ENCODE measurements at places on chromosomes 1 and 21.
A peak's percentile ranks its signal among the peaks of the same experiment; 100 is the strongest.

GRCh38 chr21:46297338-46298271, 11.5 kb downstream of the YBEY start:
- no peak for DNase-seq

GRCh38 chr1:241924080-241924808, 33.3 kb upstream of the BECN2 start:
- DNase-seq: no peak

GRCh38 chr1:64197076-64197475, 6.3 kb upstream of the UBE2U start:
- DNase-seq: no peak

DNA sequence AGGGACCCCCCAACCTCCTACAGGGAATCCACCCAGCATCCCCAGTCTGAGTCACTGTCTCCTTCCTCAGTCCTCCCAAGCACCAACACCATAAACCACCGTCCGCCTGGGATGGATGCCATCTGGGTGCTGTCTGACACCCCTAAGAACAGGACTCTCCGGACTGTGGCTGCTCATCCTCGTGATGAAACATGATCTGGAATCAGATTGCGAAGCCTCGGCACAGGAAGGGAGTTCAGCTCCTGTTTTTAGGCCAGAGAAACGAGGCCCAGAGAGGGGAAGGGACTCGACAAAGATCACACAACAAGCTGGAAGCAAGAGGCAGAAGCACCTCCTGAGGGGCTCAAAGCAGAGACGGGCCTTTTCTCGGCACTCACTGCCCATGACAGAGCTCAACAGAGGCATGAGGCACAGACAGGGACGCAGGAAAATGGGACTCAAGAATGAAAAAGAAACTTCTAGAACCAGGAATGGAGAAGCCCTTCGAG, 8.4 kb downstream of the KCNN3 start:
- no peak for DNase-seq

GRCh38 chr1:220943319-220943996, 64.2 kb downstream of the HLX start:
- peak; percentile 20 for DNase-seq

GRCh38 chr1:206556750-206557635, 49.7 kb downstream of the RASSF5 start:
- no peak for DNase-seq

DNA sequence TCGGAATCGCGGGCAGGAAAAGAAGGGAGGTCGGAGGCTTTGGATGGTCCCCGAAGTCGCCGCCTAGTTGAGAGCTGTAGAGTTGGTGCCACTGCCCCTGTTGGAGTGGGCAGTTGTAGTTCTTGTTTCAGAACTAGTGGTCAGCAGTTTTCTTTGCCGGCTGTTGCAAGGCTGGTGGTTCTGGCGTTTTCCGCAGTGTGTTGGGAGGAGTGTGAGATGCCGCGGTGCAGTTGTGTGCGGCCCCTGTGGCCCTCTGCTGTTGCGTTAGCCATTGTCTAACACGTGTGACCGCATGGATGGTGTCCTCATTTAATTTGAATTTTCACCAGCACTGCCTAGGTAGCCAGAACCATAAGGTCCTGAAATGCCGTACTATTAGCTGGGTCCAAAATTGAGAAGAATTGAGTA, 1.4 kb downstream of the ARF1 start:
- no peak for DNase-seq

DNA sequence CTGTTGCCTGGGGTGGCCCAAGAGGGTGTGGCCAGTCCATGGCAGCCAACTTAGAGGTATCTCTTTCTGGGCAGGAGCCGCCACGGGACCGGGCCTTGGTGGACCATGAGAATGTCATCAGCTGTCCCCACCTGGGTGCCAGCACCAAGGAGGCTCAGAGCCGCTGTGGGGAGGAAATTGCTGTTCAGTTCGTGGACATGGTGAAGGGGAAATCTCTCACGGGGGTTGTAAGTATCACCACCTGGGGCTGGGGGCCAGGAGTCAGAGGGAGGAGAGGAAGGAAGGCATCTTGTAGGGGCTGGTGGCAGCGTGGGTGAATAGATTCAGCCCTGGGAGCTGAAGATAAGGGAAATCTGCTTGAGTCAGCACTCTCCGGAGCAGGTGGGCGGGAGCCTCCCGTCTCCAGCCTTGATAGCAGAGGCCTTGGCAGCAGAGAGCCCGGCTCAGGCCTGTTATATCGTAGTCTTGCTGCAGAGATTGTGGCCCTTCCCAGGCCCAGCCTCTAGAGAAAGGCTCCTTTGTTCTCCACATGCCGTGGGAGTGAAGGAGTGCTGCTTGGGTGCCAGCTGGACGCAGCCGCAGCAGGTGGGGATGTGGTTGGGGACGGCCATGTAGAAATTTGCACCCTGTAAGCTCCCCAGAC, 25.4 kb downstream of the PHGDH start:
- DNase-seq: no peak

GRCh38 chr1:235601104-235601503, 48.5 kb downstream of the GNG4 start:
- DNase-seq: peak; percentile 20

DNA sequence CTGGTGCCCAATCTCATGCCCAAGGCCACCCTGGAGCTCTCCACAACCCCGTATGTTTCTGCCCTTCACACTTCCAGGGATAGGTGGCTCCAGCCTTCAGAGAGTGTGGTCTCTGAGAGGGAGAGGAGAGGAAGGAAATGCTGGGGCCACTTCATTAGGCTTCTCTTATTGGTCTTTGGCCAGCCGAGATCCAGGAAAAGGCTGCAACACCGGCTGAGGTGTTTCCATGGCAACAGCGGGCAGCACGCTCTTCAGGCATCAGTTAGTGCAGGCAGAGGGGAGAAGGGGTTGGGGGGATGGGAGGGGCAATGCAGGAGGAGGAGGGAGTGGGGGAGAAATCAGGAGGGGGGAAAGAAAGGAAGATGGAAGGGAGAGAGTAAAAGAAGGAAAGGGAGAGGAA, 275.1 kb upstream of the GJB5 start:
- DNase-seq: no peak

- no peak for DNase-seq
These were observed 69.7 kb downstream of the ADSS2 start for GRCh38 chr1:244381878-244382565.

DNA sequence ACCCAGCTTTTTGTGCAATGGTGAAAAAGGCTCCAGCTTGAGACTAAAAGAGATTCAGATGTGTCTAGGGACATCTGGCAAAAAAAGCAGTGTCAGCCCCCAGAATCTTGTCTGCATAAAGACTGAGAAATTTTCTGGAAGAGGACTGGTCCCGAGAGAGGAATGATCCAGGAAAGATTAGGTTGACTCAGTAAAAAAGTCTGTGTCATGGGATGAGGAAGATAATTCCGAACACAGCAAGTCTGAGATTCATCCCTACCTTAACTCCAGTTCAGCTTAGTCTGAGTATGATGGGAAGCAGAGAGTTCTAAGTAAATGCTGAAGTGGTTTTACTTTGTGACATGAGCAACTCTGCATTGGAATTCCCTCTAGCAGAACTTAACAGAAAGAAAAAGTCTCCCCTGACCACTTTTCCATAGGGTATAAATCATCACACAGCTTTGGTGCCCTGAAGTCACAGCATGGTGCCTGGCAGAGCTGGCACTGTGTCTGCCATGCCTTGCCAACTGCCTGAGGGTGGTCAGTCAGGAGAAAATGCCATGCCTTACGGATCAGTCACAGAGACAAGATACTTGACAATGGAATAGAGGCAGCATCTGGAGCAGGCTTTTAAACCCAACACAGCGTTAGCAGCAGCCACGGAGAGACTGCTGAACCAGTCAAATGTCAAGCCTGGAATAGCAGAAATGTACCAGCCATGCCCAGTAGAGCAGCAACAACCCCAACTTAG, 153.4 kb downstream of the ZC3H11B start:
- DNase-seq: no peak

- DNase-seq: peak; percentile 20
These were observed 33.5 kb downstream of the KCNC4 start for GRCh38 chr1:110243574-110243973.

DNA sequence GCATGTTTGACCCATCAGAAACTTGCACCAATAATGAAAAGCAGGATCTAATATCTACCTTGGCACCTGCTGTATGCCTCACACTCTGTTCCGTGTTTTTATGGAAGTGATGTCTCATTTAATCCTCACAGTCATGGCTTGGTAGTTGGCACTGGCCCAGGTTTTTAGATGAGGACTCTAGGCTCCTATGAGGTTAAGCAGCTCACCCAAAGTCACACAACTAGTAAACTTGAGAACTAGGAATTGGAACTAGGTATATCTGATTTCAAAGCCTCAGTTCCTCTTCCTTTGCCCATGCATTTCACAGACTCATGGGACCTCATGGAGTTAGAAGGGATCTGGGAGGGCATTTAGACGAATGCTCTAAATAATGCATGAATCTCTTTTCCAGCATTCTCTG, 21.3 kb upstream of the TARBP1 start:
- no peak for DNase-seq

DNA sequence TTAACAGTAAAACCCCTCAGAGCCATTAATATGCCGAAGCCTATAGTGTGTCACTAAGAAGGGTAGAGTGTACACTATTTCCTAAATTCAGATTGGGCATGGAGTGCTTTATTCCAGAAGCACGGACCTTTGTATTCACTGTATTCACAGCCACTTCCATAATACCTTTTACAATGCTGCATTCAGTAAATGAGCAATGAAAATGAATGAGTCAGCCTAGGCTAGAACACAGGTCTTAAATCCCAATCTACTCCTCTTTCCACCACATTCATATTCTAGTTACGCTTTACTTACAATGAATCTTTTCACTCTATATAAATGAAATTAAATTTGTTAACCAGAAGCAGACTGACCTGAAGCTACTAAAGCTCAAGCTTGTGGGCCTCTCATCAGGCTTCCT, 13.0 kb upstream of the GORAB start:
- DNase-seq: no peak

DNA sequence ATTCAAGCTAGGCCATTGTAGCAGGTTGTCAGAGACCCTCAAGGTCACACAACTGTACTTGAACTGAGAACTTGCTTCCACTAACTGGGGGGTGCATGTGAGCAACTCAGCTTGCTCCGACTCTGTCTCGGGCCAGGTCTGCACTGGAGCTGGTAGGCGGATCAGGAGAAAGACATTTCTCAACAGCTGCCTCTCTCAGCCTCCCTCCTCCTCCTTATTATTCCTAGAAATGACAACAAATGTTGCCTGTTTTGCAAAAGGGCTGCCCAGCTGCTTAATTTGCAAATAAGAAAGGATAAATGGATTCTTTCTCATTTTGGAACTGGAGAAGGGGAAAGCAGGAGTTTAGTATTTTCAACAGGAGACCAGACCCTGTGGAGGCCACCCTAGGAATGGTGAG, 140.5 kb downstream of the RHOU start:
- no peak for DNase-seq

- no peak for DNase-seq
These were observed 1.8 kb upstream of the FOXO6 start for GRCh38 chr1:41359211-41360073.

DNA sequence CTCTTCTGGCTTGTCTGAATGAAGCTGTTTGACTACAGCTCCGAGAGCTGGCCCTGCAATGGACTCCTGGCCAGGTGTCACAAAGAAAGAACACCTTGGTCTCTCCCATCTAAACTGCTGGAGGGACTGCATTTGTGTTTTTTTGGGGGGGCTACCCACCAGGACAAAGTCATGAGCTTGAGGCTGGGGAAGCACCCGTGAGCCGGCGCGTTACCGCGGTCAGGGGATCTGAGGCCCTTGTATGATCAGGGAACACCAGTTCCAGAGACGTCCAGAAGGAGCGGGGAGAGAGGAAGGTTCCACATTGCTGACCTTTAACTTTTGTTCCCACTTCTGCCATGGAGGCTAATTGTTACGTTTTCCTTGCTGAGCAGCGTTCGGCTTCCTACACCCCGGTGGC, 84.5 kb upstream of the C1orf174 start:
- no peak for DNase-seq

DNA sequence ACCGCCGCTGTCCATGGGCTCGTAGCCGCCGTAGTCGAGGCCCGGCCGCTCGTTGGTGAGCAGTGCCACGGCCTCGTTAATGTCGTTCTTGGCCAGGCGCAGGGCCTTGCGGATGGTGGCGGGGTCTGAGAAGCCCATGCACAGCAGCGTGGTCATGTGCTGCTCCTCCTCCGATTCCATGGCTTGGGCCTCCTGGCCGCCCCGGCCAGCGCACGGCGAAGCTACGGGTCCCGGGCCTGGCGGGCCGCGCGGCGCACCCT, 300 bp downstream of the USP24 start:
- no peak for DNase-seq

- DNase-seq: no peak
These were observed 16.4 kb downstream of the EPHA10 start for GRCh38 chr1:37748565-37748964.

DNA sequence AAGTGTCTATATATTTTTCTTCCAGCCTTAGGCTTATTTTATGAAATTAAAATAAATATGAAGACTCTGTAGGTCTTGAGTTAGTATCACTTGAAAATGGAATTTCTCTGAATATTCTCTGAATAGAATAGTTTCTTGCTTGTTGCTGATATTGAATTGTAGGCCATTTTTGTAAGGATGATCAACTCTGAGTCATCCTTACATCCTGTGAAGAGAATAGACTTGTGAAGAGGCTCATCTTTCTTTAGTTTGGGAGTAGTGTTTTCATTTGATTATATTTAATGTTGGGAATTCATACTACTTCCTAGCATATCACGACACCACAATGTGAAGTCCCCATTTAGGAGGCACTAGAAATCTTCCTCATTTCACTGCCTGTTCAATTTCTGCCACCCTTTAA, 27.5 kb upstream of the CD1D start:
- no peak for DNase-seq

- DNase-seq: no peak
These were observed 11.6 kb downstream of the KDM5B start for GRCh38 chr1:202796670-202797069.

DNA sequence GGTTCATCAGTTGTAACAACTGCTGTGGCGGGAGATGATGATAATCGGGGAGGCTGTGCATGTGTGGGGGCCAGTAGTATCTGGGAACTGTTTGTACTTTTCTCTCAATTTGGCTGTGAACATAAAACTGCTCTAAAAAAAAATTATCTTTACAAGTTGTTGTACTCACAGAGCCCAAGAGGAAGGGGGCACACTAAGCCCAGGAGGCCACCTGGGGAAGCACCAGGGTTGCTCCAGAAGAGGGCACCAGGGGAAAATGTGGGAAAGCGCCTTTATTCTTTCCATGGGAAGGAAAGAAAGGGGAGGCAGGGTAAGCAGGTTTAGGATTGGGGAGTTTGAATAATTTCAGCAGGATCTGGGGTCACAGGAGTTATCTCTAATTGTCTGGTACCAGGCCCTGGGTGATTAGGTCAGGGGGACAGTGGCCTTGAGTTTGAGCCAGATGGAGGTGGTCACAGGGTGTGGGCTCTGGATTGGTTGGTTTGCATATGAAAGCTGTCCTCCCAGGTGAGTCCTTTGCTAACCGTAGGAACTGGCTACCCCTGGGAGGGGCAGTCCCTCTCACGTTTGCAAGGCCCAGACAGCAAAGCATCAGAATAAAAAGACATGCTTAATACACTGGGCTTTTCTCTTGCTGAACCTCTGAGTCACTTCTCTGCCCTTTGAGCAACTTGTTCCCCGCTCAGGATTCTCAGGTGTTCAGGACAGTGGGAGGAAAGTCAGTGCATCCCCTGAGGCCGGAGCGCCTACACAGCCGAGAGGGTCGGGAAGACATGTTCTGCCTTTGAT, 11.2 kb downstream of the MYOC start:
- DNase-seq: no peak

- no peak for DNase-seq
These were observed 685 bp downstream of the CRTC2 start for GRCh38 chr1:153957744-153958110.

GRCh38 chr1:28111157-28111556, 22.7 kb upstream of the EYA3 start:
- no peak for DNase-seq
